ENCODE measurements at places on chromosomes 7 and 10.

DNA sequence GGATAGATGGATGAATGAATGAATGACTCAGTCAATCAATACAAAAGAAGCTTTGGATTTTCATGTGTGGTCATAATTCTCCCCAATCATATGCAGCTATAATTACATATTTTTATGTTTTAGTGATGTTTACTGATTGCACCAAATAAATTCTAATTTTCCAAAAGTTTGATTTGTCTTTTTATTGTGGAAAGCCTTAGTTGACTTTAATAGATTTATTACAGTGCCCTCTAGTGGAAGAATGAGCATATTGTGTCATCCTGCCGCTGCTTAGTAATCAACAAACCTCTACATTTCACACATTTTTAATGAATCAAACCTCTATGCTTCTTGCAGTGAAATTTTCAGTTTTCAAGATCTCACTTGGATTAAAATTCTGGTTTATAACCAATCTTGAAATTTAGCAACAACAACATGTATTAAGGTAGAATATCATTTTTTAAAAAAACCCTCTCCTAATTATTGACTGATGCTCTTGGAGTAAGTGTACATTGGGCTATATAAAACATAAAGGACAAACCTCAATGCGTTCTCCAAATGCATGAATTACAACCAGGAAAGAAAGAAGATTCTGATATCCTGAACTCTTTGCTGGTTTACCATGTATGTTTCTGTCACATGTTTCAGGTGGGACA is 55.6 kb upstream of the PNLIP start:
- DNase-seq = no peak

DNA sequence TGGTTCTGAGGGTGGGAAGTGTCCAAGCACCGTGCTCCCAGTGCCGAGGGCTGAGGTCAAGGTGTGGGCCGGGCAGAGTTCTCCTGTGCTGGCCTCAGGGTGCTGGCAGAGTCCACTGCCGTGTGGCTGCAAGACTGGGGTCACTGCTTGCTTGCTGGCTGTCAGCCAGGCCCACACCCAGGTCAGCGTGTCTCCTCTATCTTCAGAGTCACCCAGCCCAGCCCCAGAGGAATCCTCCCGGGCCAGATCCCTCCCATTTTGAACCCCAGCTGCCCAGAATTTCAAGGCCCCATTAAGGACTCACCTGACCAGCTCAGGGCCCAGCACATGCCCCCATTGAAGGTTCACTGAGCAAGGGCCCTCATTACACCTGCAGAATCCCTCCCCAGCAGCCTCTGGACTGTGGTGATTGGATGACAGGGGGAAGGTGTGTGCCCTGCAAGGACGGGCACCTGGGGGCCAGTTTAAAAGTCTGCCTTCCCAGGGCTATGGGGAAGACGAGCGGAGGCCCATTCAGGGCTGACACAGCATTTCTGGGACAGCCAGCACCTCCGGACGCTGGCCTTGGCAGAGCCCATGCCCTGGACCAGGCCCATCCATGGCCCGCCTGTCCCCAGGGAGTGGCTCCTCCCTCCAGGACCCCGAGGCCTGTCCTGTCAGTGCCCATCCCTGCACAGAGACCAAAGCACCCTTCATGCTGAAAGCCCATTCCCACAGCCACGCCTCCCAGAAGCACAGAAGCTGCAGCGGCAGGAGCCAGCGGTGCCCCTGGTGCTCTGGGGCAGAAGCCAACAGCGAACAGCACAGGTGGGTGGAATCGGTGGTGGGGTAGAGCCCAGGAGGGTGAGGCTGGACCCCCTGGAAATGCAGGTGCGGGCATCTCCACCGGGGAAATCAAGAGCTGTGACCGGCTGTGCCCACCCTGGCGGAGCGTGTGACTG is 45.1 kb upstream of the PPP2R2D start:
- DNase-seq = no peak

DNA sequence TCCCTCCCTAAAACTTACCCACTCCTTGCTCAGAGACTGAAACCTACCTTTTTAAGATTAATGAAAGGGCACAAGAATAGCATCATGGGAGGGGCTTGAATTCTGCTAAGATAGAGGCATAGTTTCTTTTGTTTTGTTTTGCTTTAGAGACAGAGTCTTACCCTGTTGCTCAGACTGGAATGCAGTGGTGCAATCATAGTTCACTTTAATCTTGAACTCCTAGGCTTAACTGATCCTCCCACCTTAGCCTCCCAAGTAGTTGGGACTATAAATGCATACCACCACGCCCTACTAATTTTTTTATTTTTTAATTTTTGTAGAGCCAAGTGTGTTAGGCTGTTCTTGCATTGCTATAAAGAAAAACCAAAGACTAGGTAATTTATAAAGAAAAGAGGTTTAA is 17.7 kb upstream of the DNMBP start:
- no peak for DNase-seq

DNA sequence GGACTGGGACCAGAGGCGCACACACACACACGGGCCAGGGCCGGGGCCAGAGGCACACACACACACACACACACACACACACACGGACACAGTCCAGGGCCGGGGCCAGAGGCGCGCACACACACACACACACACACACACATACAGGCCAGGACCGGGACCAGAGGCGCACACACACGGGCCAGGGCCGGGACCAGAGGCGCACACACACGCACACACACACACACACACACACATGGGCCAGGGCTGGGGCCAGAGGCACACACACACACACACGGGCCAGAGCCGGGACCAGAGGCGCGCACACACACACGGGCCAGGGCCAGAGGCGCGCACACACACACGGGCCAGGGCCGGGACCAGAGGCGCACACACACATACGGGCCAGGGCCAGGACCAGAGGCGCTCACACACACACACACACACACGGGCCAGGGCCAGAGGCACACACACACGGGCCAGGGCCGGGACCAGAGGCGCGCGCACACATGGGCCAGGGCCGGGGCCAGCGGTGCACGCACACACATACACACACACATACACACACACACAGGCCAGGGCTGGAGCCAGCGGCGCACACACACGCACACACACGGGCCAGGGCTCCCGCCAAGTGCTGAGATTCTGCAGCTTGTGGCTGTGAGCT is 268.8 kb downstream of the ELFN1 start:
- no peak for DNase-seq

- no peak for DNase-seq
These were observed 24.1 kb downstream of the GBX1 start for GRCh38 chr7:151143261-151144015.

GRCh38 chr7:56483861-56484550 is 367.8 kb upstream of the NUPR2 start:
- DNase-seq = no peak

DNA sequence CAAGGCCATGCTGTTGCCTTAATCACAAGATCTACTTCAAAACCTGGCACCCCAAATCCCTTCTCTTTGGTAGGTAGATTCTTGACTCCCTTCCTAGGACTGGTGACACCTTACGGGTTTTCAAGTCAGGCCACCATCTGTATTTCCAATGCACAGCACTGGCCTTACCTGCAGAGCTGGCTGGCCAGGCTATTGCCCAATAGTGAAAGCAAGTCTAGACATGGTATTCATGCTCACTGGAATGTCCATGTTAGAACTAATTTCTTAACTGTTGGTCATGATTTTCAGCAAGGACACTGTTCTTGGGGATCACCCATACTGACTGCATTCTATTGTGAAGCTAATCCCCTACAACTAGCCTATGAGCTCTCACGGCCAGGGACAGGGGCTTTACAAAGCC is 313.1 kb upstream of the RNF32 start:
- no peak for DNase-seq

- no peak for DNase-seq
These were observed 247.6 kb downstream of the DNAJB6 start for GRCh38 chr7:157584420-157584819.

GRCh38 chr7:74454925-74455288 is 1.2 kb downstream of the GTF2IRD1 start:
- no peak for DNase-seq

DNA sequence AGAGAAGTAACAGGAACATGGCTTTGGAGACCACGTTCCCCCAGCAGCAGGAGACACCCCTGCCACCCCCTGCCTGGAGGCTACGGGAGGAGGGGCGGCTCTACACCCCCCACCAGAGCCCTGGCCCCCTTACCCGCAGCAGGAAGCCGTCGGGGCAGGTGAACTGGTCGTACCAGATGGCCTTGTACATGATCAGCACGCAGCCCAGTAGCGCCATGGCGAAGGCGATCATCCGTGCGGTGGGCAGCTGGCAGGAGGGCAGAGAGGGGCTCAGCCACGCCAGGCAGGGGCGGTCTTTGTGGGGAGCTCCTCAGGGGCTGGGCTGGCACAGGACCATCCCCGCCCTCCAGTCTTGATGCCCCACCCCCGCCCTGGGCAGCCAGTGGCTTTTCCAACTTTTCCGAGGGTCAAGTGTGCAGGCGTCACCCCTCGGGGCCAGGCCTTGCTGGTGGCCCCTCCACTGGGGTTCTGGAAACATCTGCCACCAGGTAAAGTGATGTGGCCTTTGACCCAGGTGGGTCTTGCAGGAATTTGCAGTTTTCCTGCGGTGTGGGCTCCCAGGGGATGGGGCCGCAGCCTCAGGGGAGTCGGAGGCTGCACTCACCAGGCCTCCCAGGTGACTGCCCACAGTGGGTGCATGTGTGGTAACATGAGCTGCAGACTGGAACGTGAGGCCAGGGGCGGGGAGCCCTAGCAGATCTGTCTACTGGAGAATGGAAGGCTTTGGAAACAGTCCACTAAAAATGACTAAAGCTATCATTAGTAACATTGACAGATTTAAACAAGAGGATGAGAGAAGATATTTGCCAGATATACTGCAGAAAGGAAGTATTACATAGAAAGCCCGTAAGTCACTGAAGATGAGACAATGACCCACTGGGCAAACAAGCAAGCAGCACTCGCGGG is 9.7 kb downstream of the CALY start:
- DNase-seq = no peak

DNA sequence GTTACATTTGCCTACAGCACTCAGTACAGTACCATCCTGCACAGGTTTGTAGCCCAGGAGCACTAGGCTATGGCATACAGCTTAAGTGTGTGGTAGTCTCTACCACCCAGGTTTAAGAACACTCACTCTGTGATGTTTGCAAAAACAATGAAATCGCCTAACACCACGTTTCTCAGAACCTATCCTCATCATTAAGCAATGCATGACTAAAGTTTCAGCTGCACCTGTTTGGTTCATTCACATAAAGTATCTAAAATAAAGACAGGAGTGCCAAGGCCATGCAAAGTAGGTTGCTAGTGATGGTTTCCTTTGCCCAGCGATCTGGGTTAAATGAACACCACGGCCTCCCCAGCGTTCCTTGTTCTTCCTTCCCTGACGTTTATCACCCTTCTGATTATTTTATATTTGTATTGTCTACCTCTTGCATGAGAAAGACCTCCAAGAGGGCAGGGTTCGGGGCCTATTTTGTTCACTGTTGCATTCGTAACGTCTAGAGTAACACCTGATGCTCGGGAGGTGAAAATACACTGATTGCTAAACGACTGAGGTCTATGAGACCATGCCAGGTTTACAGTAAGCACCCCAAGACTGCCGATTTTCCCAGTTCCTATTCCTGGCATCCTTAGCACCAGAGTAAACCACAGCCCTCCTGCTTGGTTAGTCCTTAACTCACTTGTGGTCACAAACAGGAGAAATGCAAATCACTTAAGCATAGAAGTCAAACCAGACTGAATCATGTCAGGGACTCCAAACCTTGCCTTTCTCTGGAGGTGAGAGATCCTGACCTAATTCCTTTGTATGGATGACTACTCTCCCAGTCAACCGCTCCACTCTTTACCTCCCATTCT is 204.1 kb upstream of the NFE2L3 start:
- no peak for DNase-seq

- no peak for DNase-seq
These were observed 311.7 kb upstream of the KIAA1217 start for GRCh38 chr10:23897267-23897666.

DNA sequence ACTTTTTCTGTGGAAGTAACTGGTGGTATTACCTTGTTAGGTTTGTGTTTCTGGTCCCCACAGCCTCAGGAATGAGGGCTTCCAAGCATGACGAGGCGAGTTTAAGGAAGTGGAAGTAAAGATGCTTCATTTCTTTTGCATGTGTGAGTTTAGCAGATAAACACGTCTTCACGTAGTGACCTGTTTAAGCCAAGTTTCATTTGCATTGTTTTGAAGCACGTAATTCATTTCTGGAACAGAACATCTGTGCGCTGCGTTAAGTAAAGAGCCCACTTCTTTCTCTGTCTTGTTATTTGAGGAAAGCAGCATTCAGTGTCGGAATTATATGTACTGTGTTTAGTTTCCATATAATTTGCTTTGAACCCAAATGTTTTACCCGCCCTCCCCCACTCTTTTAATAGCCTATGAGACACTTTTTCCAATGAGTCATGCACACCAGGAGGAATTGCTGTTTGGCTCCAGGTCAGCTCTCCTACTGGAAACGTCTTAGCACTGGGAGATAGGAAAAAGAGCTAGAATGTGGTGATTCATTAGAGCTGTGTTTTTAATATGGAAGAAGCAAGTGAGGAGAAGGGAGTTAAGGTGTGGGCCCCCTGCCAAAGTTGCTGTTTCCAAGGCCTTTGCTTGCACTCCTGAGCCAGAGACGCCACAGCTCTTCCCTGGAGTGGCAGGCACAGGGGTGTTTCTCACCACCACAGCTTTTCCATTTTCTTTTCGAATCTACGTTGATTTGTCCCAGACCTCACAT is 36.7 kb downstream of the BTBD16 start:
- no peak for DNase-seq

DNA sequence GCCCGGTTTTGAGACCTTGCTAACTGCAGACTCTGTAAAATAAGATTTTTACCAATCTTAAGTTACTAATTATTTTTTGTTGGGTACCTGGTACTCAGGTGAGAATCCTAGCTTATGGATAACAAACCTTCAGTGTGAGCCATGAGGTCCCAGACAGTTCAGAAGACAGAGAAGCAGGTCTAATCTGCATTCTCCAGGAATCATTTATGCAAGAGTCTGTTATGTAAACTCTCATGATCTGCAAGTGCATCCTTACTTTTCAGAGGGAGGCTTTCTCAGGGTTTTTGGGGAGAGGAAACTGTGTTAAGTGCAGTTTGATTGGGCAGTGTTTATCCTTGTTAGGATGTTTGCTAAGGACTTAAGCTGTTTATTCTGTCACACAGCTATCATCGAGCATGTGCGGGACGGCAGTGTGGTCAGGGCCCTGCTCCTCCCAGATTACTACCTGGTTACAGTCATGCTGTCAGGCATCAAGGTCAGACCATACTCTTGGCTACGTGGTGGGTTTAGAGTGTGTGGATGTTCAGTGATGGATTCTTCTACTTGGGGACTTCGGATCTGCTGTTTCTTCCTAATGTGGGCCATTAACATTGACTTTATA is 50.2 kb downstream of the SND1 start:
- no peak for DNase-seq

- DNase-seq = no peak
These were observed 24.8 kb upstream of the SFMBT2 start for GRCh38 chr10:7435674-7436073.
